Spleen (tissue), 13 donors: ENCODE measurements at places on chromosomes 5 and 9. TPM values are rescaled to one million over a fixed set of nuclear protein-coding genes. Genes with fewer than 3 reads are reported as not detected.

Gene TNIP1
- total RNA-seq: 218 TPM

Gene GRM6
- not detected for total RNA-seq

Gene XPA
- 19.7 TPM for total RNA-seq

DNA sequence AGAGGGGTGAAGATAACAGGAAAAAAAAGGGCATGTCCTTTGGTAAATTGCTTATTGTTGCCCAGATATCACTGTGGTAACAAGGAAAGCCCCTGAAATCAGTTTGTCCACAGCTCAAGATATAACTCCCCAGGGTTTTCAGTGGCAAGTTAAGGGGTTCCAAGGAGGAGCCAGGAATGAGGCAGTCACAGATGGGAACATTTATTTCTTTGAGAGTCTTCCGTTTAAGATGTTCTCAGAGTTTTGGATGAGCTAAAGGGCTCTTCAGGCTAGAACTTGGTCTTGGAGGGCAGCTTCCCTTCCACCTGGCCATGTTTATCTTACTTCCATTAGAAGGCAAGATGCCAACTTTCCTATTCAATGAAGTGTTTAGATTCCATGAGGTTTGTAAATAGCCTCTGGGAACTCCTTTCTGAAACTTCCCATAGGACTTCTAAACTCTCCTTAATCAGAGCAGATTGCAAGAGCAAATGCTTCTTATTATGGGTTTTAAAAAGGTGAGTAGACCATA, 277.6 kb upstream of the TNC start:
- no peak for DNase-seq

- DNase-seq: no peak
Measured at GRCh38 chr9:101484046-101484445, 48.5 kb upstream of the ALDOB start.

GRCh38 chr9:86971742-86972141, 24.4 kb upstream of the GAS1 start:
- no peak for DNase-seq

DNA sequence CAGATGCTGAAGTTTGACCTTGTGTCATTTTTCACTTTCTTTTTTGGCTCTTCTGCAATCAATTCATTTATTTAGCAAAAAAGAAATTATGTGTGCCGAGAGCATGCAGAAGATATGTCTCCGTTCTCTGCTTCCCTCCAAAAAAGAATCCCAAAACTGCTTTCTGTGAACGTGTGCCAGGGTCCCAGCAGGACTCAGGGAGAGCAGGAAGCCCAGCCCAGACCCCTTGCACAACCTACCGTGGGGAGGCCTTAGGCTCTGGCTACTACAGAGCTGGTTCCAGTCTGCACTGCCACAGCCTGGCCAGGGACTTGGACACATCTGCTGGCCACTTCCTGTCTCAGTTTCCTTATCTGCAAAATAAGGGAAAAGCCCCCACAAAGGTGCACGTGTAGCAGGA, 2.4 kb downstream of the FGFR4 start:
- DNase-seq: no peak

- DNase-seq: peak; percentile 86
Measured at GRCh38 chr5:157328277-157328912, 62.5 kb downstream of the CYFIP2 start.
